H1 (cell line): ENCODE measurements at places on chromosomes 3 and 15.

DNA sequence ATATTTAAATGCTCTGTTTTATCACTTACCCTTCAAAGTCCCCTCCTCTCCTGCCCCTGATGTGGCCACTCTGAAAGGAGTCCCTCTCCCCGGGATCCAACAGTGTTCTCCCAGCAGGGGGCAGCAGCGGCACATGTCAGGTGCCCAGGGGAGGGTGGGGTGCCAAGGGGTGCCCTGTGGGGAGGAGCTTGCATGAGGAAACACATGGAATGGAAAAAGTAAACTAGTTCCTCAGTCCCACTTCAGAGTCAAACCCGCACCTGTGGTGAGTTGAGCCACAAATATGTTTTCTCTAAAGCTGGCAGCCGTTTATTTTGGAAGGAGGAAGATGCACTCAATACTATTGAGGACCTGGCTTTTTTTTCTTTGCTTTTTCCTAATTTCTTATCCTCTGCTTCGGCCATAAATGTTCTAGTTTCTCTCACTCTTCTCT is 30.1 kb upstream of the NRROS start:
- DNase-seq, result peak; percentile 73

GRCh38 chr15:99042892-99043291 is 35.3 kb upstream of the PGPEP1L start:
- no peak for DNase-seq

- DNase-seq, result no peak
Measured at GRCh38 chr3:10395671-10396070, 74.8 kb upstream of the SEC13 start.

GRCh38 chr15:48992545-48992944 is 28.8 kb upstream of the SHC4 start:
- no peak for DNase-seq

- no peak for DNase-seq
Measured at GRCh38 chr3:25142609-25143355, 285.3 kb upstream of the RARB start.

DNA sequence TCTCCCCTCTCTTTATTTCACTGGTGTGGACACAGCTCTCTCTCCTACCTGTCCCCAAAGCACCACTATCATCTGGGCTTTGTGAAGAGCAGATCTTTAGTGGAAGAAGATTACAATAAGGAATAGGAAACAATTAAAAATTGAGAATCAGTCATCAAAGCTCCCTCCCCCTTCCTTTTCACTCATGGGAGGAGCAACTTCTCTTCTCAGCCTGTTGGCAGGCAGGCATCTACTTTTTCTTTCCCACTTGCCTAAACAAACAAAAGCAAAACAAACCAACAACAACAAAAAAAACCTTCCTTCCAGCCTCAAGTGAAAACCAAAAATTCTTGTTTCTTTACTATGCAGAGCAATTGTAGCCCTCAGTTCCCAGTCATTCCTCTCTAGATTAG is 125.5 kb upstream of the BHLHE40 start:
- DNase-seq, result no peak

DNA sequence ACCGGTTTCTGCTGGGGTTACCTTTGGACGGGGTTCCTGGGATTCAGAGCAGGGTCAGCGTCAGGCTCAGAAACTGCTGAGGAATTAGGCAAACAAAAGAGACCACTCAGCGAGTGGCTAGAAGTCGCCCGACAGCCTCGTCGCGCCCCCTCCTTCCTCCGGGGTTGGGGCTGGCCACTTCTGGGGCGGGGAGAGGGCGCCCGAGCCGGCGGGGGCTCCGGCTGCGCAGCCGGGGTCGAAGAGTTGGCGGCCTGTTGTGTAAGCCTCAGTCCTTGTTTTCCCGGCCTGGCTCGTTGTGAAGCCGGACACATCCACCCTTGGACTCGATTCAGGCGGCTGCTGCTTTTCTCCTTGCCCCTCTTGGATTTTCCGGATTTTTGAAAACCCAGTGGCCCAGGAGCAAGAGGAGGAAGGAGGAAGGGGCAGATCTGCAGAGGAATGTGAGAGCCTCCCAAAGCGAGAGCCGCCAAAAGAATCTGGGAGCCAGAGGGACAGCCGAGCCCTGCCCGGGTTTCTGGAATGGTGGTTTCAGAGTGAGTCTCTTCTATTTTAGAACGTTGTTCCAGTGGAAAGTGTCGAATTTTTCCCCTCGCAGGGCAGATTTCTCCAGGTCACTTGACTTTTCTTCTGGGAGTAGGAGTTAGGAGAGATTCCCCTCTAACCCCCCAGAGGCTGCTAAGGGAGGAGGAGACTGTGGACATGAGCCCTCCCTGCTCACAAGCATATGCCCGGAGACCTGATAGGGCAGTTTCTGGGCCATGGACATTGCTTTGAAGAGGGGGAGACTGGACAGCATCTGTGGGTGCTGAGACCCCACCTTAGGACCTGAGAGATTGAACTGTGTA is 666 bp downstream of the SNX33 start:
- no peak for DNase-seq

GRCh38 chr3:52292247-52293065 is 4.8 kb downstream of the GLYCTK start:
- DNase-seq, result no peak

- no peak for DNase-seq
Measured at GRCh38 chr3:66885326-66886000, 112.6 kb upstream of the KBTBD8 start.

DNA sequence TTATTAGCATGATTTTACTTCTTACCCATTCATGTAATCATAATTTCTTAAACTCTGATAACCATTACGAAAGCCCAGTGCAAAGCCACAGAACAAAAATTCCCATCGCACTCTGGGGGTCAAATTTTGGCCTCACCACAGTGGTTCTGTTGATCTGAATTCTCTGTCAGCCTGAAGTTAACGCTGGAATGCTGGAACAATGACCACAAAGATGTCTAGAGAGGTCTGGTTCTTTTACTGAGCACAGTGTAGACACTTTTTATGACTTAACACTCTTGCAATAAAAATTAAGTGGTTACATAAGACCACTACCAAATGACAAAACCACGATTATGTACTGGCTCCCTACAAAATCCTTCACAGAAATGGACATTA is 94.7 kb downstream of the PDZRN3 start:
- no peak for DNase-seq

DNA sequence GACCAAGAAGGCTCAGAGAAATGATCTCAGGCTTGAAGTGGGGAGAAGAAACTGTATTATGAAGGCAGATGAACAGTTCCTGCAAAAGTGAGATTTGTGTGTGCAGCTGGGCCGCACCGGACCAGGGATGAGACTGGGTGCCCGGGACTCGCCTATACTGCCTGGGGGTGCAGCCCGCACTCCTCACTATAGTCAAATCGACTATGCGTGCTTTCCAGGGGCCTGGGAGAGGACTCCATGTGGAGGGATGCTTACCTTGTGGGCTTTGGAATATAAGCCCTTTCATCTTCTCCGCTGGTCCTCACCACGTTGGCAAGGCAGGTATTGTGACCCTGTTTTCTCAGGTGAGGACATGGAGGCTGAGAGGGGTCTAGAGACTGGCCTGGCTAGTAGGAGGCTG is 32.9 kb upstream of the APOD start:
- DNase-seq, result no peak

DNA sequence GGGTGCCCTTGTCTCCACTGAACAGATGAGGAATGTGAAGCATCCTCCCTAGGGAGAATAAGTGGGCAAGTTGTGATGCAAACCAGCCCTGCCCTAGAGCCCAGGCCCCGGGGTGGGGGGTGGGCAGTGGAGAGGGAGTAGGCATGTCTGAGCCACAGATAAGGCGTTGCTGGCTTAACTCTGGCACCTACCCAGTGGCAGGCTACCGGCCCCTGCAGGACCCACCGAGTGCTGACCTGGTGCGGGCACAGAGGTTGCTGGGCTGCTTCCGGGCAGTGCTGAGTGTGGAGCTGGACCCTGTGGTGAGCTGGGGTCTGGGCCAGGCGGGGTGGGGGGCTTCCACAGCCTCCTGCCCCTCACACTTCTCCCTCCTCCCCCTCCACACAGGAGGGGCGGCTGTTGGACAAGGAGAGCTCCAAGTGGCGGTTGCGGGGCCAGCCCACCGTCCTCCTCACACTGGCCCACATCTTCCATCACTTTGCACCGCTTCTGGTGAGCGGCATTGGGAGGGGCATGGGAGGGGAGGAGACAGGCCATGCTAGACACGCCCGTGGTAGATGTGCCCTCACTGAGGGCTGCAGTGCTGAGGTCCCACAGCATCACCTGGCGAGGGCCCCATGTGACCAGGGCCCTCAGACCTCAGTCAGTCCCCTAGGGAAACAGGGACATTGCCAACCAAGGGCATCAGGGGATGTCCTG is 10.1 kb downstream of the RNF123 start:
- no peak for DNase-seq

GRCh38 chr15:76215634-76216033 is 95.6 kb downstream of the ETFA start:
- DNase-seq, result no peak

DNA sequence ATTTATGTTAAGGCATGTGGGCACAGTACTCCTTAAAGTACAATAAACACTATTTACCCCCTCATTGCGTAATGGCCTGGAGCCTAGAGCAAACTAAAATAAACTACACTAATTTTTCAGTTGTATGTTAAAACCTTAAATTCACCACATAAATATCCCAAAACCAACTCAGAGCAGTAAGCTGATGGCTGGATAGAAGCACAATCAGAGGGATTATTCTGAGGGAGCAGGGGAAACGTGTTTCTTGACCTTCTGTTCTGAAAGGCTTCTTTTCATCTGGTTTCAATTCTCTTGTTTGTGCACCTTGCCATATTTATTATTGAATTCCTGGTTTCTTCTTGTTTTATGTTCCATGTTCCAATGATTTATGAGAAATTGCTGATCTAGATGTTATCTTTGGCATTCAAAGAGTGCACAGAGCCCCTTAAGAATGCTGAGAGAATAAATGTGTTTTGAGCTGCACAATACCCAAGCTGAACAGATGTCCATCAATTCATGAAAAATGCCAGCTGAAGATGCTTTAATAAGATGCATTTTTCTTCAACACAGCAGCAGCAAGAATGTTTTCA is 29.6 kb downstream of the RPL22L1 start:
- DNase-seq, result no peak

DNA sequence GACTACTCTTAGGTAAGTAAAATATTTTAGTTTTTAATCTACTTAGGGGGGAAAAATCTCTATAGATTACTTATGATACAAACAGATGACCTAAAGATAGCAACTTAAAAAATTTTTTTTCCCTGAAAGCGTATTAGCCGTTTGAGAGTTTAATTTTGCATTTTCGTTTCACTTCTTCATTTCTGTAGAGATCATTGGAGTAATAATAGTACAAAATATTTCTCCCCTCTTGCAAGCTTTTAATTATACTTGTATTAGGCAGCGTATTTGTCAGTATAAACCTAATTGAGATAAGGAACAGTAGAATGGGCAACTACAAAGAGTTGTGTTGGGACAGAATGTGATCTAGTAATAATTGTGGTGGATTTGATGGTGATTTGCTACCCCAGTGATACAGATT is 10.3 kb downstream of the SKIL start:
- no peak for DNase-seq

- no peak for DNase-seq
Measured at GRCh38 chr3:28615071-28615470, 266.4 kb upstream of the AZI2 start.

DNA sequence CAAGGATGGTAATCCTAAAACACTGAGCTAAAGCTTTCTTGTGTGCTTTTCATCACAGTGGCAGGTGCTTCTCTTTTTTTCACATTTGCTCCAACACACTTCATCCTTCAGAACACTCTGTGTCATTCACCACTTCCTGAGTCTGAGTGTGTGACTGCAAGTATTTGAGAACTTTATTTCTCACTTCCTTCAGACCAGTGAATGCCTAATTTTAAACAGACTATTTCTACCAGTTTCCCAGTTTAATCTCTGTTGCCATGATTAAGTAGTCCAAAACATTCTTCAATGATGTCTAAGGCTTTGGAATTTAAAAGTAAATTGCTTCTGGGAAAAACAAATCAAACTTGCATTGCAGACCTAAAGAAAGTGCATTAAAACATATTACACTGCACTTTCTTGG is 541.2 kb downstream of the RBMS3 start:
- DNase-seq, result no peak

DNA sequence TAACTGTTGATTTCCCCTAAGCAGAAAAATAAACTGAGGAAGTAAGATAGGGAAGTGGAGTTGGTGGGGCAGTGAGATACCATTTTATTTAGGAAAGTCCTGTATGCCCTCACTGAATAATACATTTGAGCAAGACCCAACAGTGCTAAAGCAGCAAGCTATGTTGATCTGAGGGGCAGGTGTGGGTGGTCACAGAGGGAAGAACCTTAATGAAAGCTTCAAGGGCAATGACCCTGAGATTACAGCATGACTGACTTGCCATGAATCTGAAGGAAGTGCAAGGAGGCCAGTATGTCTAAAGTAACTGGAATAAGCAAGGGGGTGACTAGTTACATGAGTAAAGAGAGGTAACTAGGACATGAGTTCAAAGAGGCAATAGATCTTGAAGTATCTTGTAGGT is 159.5 kb downstream of the CD47 start:
- no peak for DNase-seq

DNA sequence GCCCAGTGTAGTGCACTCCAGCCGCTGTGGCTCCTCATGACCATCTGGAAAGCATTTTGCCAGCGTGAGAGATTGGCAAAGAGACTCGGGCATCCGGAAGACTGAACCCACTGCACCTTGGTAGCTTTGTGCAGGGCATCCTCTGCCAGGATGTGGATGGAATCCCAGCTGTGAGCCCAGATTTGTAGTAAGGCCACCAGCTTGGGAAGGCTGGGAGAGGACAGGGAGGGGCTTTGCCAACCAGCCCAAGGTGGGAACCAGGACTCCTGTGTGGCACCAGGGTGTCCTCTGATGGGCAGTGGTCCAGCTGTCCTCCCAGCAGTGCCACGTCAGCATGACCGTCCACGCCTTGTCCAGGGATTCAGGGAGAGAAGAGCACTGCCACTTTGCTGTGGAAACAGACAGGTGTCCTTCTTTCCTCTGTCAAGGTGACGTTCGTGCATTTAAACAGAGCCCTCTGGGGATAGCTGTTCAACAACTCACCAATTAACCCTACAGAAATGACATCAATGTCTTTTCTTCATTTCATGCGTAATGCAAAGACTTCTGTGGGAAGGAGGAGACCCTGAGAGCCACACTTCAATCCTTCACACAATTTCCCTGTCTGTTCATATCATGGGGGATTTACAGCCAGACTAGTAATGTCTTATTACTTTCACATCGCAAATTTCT is 19.1 kb downstream of the KLF15 start:
- no peak for DNase-seq

DNA sequence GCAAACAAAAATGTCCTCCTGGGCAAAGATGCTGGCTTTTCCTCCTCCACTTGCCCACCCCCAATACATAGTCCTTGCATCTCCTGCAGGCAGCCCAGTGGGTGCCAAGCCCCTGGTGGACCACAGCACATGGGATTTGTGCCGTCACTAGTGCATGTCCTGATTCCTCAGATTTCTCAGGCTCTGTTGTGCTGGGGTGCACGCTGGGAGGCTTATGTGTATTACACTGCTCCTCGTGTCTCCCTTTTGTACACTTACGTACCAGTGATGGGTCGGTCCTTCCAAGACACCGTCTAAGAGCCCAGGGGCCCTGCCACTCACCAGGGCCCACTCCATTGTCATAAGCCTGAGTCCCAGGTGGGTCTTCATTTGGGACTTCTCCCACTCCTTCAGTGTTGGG is 70.1 kb downstream of the PLXNA1 start:
- no peak for DNase-seq
